Germinal center (tissue), 1 donor: ENCODE measurements at places on chromosomes 7 and 10.

- DNase-seq, result no peak
Measured at GRCh38 chr7:16589881-16590280, 55.7 kb downstream of the ANKMY2 start.

GRCh38 chr10:3337741-3338140, 165.2 kb upstream of the PITRM1 start:
- DNase-seq, result no peak

DNA sequence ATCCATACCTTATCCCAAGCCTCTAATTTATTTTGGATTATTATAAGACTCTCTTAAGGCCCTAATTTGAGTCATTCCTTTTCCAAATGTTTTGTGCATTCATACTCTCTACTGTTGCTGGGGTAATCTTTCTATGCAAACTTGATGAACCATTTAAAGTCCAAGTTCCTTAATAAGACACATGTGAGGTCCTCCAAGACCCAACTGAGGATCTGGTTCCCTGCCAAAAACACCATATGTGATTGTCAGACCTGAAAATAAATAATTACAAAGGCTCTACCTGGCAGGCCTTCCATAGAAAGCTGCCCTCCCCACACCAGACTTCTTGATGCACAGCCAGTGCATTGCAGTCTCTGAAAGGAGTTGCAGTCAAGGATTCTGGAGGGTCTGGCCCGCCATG, 257.9 kb upstream of the AKR1E2 start:
- DNase-seq, result no peak

- DNase-seq, result no peak
Measured at GRCh38 chr10:80945264-80945880, 407.7 kb downstream of the SH2D4B start.

DNA sequence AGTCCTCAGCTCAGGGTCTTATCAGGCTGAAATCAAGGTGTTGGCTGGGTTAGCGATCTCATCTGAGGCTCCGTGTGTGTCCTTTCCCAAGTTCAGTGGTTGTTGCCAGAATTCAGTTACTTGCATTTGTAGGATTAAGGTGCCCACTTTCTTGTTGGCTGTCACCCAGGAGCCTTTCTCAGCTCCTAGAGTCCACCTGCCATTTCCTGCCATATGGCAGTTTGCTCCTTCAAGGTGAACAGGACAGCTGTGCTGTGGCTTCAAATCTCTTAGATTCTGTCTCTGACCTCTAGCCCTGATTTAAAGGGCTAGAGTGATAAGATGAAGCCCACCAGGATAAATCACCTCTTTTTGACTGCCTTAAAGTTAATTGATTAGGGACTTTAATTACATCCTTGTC, 1.0 kb upstream of the HIF1AN start:
- DNase-seq, result no peak

DNA sequence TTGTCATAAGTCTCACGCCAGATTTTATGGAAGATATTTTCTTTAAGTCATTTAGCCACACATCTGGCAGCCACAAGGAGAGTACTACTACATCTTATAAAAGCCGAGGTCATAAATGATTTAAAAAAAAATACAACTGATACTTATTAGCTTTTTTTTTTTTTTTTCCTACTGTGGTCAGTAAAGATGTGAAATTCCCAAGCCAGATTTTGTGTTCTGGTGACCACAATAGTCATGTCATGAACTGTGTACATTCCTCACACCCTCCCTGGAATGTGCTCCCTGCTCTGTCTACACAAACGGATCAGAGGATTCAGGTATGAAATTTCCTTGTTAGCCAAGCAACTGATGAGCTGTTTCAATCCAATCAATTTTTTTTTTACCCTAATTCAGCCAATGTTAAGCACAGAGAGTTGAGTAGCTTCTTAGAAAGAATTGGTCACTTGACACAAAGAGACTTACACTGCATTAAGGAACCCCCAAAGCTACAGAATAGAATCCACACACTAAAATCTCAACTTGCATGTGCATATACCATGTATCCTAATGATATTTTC, 54.7 kb downstream of the CHRM2 start:
- no peak for DNase-seq

DNA sequence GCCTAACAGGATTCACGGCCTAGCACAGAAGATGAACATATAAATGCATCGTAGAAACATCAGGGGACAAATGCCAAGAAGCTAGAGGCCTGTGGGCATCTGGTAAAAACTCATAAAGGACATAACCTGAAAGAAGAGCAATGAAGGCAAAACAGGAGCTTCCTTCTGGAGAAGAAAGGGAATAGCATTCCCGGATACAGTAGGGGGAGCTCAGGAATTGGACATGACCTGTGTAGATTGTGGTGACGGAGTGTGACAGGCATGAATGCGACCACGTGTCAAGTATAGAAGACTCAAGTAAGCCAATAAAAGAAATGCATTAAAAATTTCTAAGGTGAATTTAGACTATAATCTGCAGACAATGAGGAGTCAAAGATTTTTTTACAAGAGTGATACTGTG, 270.1 kb downstream of the AGMO start:
- DNase-seq, result no peak

DNA sequence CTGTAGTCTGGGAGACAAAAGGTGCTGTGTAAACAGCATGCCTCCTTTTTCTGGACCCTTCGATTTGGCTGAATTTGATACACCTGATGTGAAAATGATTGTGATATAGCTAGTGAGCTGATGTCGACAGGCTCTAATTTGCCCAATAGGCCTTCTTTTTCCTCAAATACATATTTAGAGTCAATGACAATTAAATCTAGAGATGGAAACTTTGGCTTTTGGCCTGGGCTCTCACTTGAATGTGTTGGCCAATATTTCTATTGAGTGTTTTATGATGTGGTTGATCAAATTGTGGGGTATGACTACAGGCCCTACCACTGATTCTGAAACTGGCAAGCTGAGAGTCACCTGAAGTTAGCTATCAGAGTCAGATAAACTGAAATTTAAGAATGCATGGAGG, 151.8 kb upstream of the MEOX2 start:
- no peak for DNase-seq

DNA sequence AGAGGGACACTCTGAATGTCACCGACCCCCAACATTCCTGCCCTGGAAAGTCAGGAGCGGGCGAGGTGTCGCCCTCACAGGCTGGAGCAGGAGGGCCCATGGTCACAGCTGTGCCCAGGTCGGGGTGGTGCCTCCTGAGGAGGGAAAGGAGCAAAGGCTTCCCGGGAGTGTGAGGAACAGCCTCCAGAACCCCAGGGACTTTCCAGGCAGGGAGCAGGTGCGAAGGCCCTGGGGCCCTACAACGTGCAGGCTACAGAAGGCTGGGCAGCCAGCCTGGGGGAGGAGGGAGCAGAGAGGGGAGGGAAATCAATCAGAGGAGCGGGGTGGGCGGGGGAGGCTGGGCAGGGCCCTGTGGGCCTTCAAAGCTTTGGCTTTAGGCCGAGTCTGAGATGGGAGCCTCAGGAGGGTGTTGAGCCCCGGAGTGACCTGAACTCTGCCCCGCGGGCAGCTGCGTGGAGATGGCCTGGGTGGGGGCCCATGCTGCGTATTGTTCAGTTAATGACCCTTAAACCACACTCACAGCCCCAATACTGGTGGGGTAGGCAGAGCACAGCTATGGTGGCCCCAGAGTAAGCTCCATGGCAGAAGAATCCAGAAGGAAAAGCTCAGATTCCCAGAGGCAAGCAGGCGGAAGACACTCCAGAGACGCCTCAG, 44.2 kb upstream of the PPP2R2D start:
- DNase-seq, result no peak

DNA sequence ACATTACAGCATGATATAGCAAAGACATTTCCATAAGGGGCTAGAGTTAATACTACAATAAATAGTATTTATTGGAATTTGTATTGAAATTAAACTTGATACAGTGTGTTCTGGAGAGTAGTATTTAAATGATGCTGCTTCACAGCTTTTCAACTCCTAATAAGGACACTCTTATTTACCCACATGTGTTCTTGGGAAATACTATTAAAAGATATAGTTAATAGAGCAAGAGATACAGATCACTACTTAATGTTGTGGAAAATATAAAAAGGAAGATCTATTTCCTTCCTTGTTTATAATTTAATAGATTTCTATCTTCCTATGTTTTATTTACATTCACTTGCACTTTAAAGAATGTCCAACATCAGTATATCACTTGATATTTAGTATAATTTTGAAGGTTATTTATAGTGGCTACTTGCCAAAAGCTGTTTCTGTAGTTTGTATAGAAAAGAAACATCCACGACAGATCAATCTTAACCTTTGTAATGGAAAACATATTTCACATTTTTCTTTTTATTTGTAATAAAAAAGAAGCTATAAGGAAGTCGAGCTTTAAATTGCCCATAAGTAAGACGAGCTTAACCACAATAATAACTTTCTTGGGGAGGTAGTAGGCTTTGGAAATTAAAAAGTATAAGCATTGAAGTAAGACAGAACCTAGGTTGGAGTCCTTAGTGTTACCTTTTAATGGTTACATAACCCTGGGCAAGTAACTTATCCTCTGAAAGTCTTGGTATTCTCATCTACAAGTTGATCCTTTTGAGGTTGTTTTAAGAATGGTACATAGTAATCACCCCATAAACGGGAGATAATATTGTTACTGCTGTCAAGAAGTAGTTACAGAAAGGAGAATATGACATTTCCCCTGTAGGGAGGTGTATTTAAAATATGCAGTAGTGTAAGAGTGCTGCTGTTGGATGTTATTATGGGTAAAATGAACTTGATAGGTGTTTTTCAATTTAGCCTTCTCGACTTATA, 32.8 kb downstream of the CPED1 start:
- DNase-seq, result no peak

- DNase-seq, result no peak
Measured at GRCh38 chr7:100171840-100172239, 3.4 kb upstream of the GAL3ST4 start.
